ENCODE measurements at places on chromosomes 4 and X.

DNA sequence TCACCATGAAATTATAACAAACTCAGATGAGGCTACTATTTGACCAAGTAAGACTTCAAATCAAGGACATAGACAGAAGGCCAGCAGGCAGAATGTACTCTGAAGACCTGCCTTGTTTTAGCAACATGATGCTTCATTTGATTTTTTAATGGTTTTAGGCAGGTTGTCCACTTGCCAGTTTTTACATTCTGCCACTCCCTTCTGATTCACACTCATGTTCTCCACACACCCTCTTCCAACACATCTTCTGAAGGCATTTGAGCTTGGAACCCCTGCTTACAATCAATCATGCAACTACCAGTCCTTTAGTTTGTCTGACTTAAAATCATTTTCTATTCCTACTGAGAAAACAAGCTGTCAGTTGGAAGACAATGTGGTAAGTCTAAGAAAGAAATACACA is 114.9 kb upstream of the SMIM31 start:
- DNase-seq: no peak

GRCh38 chr4:82865592-82865991 is 25.4 kb downstream of the SEC31A start:
- no peak for DNase-seq

- no peak for DNase-seq
Measured at GRCh38 chrX:31836479-31836878, 764.6 kb upstream of the FTHL17 start.

GRCh38 chr4:93501946-93502345 is 326.6 kb upstream of the ATOH1 start:
- DNase-seq: no peak

DNA sequence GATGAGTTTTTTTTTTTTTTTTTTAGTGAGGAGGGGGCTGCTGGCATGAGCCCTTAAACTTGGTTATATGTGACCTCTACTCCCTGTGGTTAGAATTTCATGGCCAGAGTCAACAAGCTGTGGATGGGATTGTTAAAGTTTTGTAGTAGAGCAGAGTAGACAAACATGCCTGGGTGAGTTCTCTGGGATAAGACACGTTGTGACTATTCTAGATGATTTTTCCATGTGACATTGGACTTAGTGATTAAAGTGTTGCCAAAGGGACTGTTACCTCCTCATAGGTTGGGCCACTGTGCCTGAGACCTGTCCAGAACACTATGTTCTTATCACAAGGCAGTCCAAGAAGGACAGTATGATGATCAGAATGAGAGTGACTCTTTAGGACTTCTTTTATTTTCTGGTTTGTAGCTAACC is 28.8 kb upstream of the ALB start:
- DNase-seq: no peak

DNA sequence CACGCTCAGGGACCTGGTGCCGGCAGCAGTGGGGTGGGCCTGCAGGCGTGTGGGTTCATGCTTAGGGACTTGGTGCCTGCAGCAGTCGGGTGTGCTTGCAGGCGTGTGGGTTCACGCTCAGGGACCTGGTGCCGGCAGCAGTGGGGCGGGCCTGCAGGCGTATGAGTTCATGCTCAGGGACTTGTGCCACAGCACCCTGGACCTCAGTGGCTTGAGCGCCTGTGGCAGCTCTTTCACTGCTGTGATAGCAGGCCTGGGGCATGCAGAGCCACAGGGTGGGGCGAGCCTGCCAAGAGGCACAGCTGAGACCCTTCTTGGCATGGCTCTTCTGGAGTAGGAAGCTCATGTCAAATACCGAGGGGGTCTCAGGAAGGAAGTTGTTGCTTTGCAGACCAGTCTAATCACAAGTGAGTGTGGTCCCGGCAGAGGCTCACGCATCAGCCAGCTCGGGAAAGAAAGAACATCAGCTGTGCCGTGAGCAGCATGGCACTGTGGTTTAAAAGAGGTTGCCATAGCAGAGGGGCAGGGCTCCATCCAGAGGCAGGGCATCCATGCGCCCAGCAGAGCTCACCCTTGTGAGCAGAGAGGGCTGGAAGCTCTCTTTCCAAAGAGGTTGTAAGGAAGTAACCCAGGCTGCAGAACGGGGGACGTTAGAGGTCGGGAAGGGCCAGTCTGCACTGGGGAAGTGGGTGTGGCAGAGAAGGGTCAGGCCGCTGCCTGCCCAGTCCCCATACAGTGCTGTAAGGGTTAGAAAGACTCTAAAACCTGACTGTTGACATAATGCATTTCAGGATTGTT is 21.1 kb downstream of the PIGG start:
- no peak for DNase-seq

GRCh38 chrX:10125248-10125615 is 31.5 kb upstream of the CLCN4 start:
- no peak for DNase-seq

GRCh38 chrX:79412972-79413371 is 45.8 kb upstream of the ITM2A start:
- no peak for DNase-seq

Data from NCI-H1048 (cell line).